Lung (tissue), 17 donors: ENCODE measurements at places on chromosomes 5 and 9.

DNA sequence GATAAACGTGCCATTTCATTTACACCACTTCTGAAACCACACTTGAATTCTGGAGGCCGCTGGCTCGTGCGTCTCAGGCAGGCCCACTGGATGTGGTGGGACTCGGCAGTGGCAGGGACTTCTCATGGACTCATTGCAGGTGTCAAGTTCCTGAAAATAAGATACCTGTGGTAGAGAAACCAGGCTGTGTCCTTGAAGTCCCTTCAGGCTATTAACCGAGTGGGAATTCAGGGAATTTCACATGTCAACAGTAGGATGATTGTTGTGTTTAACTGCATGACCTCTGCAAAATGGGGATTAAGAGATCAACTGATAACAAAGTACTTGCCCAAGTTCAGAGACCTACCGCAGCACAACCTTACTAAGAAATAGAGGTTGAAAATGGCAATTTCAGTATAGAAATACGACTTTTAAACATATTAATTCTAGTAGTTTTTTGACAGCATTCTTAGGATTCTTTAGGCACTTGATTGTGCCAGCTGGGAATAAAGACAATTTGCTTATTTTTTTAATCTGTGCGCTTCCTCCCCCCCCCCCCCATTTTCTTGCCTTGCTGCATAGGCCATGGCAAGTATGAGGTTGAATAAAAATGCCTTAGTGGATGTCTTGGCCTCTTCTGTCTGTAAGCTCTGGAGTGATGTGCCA lies 26.8 kb downstream of the TRIP13 start:
- H3K27ac ChIP-seq, result no peak overlapping the region
- peaks cover 7% of the 10 kb centered on the region for H3K36me3 ChIP-seq
- DNase-seq, result no peak
- H3K4me3 ChIP-seq, result no peak overlapping the region
- no peaks in the 10 kb centered on the region for H3K4me1 ChIP-seq

GRCh38 chr9:6788162-6789016 lies 30.6 kb downstream of the KDM4C start:
- no peak overlapping the region for H3K4me3 ChIP-seq
- DNase-seq, result no peak
- H3K36me3 ChIP-seq, result no peaks in the 10 kb centered on the region
- no peaks in the 10 kb centered on the region for H3K27me3 ChIP-seq
- H3K27ac ChIP-seq, result peak overlapping the region; percentile 53
- H3K4me1 ChIP-seq, result no peaks in the 10 kb centered on the region

- no peaks in the 10 kb centered on the region for H3K4me1 ChIP-seq
- H3K27me3 ChIP-seq, result no peaks in the 10 kb centered on the region
- no peaks in the 10 kb centered on the region for H3K36me3 ChIP-seq
These were observed 343.6 kb downstream of the SPATA31D1 start for GRCh38 chr9:82332018-82332773.

- H3K4me1 ChIP-seq, result peaks cover 3% of the 10 kb centered on the region
- no peak overlapping the region for H3K27ac ChIP-seq
- no peaks in the 10 kb centered on the region for H3K27me3 ChIP-seq
- H3K36me3 ChIP-seq, result no peaks in the 10 kb centered on the region
- no peak for DNase-seq
These were observed 10.6 kb upstream of the MEGF9 start for GRCh38 chr9:120724757-120725400.

DNA sequence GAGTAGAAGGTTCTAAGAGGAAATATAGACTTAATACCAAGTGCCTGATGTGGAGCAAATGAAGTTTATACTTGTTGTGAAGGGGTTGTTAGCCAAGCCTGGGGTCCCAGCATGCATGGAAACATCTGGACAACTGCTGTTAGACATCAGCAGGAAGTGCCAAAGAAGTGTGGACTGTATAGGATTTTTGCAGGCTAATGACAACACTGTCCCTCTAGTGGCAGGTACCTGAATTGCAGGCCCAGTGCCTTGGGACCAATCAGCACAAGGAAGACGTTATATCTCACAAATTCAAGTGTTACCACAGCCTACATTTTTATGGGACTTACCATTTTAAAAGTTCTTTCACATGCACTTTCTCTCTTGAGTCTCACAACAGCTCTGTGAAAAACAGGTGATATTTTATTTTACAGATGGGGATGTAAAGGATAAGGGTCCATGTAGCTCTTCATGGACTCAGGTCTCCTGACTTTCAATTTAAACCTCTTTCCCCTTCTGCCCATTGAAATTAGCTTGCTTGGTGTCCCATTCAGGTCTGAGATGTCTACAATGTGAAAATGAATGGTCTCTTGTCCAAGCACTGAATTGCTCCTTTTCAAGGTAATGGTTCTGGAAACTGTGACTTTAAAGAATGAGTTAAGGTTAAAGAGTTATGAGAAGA lies 89.0 kb upstream of the MAP1B start:
- H3K4me1 ChIP-seq, result no peaks in the 10 kb centered on the region
- H3K36me3 ChIP-seq, result no peaks in the 10 kb centered on the region
- H3K27me3 ChIP-seq, result no peaks in the 10 kb centered on the region
- no peak for DNase-seq

- DNase-seq, result no peak
- H3K27me3 ChIP-seq, result peaks cover 10% of the 10 kb centered on the region
- H3K27ac ChIP-seq, result no peak overlapping the region
- H3K36me3 ChIP-seq, result no peaks in the 10 kb centered on the region
These were observed 13.3 kb upstream of the UBE2QL1 start for GRCh38 chr5:6435356-6435755.

GRCh38 chr5:124735169-124735858 lies 11.1 kb downstream of the ZNF608 start:
- H3K4me3 ChIP-seq, result no peak overlapping the region
- H3K4me1 ChIP-seq, result peaks cover 57% of the 10 kb centered on the region
- H3K27me3 ChIP-seq, result no peaks in the 10 kb centered on the region
- peak; percentile 77 for DNase-seq
- H3K36me3 ChIP-seq, result no peaks in the 10 kb centered on the region

- H3K4me3 ChIP-seq, result no peak overlapping the region
- no peaks in the 10 kb centered on the region for H3K4me1 ChIP-seq
These were observed 199.0 kb downstream of the ARHGAP26 start for GRCh38 chr5:142969186-142969585.

- peaks cover 5% of the 10 kb centered on the region for H3K4me1 ChIP-seq
- no peak overlapping the region for H3K27ac ChIP-seq
- no peaks in the 10 kb centered on the region for H3K27me3 ChIP-seq
These were observed 232.9 kb downstream of the GOLPH3 start for GRCh38 chr5:31941151-31941755.

DNA sequence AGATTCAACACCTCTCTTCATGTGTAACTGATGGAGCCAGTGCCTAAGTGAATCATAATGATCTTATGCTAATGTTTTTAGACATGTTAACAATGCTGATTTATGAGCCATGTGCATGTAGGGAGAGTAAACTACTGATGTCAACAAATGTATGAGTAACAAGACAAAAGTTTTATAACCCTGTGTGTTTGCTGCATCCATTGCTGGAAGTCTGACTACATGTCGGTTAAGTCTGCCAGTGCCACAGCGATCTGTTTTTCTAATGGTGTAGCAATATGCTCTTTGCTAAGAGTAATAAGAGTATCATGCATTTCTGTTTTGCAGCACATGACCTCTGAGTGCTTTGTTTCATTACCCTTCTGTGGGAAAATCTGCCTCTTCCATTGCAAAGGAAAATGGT lies 26.4 kb upstream of the TMOD1 start:
- H3K4me3 ChIP-seq, result no peak overlapping the region
- no peaks in the 10 kb centered on the region for H3K27me3 ChIP-seq
- peaks cover 6% of the 10 kb centered on the region for H3K36me3 ChIP-seq
- H3K27ac ChIP-seq, result no peak overlapping the region
- no peaks in the 10 kb centered on the region for H3K4me1 ChIP-seq
- DNase-seq, result no peak

- H3K27me3 ChIP-seq, result no peaks in the 10 kb centered on the region
- DNase-seq, result no peak
- no peaks in the 10 kb centered on the region for H3K4me1 ChIP-seq
- no peak overlapping the region for H3K4me3 ChIP-seq
- no peaks in the 10 kb centered on the region for H3K36me3 ChIP-seq
These were observed 129.7 kb upstream of the CHD1 start for GRCh38 chr5:99058466-99058865.

DNA sequence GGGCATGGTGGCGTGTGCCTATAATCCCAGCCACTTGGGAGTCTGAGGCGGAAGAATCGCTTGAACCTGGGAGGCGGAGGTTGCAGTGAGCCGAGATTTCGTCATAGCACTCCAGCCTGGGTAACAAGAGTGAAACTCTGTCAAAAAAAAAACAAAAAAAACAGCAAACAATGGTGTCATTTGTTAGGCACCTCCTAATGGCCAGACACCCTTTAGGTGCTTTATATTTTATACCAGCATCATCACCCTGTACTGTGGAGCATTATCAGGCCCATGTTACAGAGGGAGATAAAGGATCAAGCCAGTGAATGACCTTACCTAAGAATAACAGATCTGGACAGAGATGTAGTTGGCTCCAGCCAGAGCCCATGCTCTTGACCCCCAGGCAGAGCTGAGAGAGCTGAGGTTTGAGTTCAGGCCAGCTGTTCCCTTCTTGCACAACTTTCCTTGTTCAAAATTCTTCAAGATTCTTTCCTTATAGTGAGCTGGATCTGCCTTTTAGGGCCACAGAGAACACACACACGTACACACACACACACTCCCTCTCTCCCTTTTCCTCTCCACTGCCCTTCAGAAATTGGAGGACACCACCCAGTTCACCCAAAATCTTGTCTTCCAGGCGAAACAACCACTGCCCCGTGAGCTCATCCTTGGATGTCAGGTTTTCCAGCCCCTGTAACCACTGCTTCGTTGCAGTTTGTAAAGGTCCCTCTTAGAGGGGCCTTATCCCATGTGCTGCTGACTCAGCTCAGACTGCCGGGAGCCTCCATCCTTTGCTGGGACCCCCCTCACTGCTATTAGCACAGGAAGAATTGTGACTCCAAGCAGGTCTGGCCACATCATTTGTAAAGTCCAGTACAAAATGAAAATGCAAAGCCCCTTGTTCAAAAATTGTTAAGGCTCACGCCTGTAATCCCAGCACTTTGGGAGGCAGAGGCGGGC lies 10.4 kb upstream of the PTGES start:
- peak; percentile 81 for DNase-seq
- H3K36me3 ChIP-seq, result no peaks in the 10 kb centered on the region
- no peaks in the 10 kb centered on the region for H3K4me1 ChIP-seq

DNA sequence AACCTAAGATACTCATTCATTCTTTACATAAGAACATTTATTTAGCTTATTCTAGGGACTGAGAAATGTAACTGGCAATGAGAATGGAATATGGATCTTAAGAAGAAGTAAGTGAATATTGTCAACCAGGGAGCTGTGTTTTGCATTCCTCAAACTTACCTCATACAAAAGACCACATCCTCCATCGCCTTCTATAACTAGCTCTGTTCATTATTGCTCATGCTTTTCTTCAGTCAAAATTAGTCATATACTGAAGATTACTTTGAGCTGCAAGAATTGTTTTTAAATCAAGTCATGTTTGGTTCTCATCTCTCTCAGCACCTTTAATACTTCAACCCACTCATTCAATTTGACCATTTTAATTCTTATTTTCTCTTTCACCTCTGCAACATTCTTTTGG lies 140.3 kb upstream of the RASA1 start:
- no peaks in the 10 kb centered on the region for H3K4me1 ChIP-seq
- H3K36me3 ChIP-seq, result no peaks in the 10 kb centered on the region
- H3K27me3 ChIP-seq, result no peaks in the 10 kb centered on the region
- DNase-seq, result no peak
- no peak overlapping the region for H3K27ac ChIP-seq

DNA sequence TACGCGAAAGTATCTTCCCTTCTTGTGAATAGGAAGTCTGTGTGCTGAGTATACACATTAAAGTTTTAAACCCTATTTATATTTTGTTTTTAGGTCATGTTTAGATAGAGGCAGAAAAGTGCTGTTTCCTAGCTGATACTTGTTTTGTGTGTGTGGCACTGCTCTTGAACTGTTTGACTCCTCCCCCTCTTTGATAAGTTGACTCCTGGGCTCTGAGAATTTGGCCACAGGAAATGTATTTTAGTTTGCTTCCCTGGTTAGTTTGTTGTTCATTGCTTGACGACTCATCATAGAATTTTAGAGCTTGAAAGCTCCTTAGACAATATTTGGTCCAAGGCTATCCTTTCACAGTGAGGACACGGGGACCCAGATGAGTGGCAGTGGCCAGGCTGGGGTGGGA lies 2.0 kb upstream of the CDC14B start:
- no peak overlapping the region for H3K27ac ChIP-seq
- DNase-seq, result peak; percentile 14
- H3K36me3 ChIP-seq, result no peaks in the 10 kb centered on the region
- no peaks in the 10 kb centered on the region for H3K4me1 ChIP-seq
- no peak overlapping the region for H3K4me3 ChIP-seq

DNA sequence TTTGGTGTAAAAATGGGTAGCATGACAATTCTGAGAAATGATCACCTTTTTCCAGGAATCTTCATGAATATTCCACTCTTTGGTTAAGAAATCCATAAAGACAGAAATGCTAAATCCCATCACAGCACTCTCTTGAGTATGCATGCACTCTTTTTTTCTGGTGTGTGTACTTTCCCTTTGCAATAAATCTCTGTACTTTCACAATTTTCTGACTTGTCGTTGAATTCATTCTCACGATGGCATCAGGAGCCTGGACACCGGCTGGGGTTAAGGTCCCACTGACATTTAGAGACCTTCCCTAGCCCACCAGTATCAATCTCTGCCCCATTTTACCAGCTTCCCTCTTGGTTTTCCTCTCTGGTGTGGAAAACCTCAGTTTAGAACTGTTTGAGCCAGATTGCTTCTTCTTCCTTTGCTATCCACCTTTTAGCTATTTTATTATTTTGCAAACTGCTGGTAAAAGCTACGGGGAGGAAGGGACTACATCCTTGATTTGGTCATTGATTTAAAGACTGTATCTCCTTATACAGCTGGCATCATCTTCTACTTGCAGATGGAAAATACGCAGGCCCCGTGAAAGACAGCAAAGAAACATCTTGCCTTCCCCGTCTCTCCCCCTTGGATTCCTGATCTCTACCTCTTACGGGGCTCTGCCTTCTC lies 59.9 kb upstream of the ZFR start:
- H3K4me1 ChIP-seq, result peaks cover 51% of the 10 kb centered on the region
- no peak for DNase-seq
- no peaks in the 10 kb centered on the region for H3K36me3 ChIP-seq
- H3K4me3 ChIP-seq, result no peak overlapping the region

GRCh38 chr9:110069326-110070248 lies 138.4 kb downstream of the C9orf152 start:
- peaks cover 17% of the 10 kb centered on the region for H3K4me1 ChIP-seq
- no peaks in the 10 kb centered on the region for H3K27me3 ChIP-seq
- H3K27ac ChIP-seq, result peak overlapping the region; percentile 35
- no peaks in the 10 kb centered on the region for H3K36me3 ChIP-seq
- no peak for DNase-seq

GRCh38 chr5:149045089-149045460 lies 17.8 kb downstream of the SH3TC2 start:
- no peak overlapping the region for H3K27ac ChIP-seq
- H3K4me3 ChIP-seq, result no peak overlapping the region
- no peaks in the 10 kb centered on the region for H3K27me3 ChIP-seq
- no peaks in the 10 kb centered on the region for H3K4me1 ChIP-seq
- DNase-seq, result no peak

DNA sequence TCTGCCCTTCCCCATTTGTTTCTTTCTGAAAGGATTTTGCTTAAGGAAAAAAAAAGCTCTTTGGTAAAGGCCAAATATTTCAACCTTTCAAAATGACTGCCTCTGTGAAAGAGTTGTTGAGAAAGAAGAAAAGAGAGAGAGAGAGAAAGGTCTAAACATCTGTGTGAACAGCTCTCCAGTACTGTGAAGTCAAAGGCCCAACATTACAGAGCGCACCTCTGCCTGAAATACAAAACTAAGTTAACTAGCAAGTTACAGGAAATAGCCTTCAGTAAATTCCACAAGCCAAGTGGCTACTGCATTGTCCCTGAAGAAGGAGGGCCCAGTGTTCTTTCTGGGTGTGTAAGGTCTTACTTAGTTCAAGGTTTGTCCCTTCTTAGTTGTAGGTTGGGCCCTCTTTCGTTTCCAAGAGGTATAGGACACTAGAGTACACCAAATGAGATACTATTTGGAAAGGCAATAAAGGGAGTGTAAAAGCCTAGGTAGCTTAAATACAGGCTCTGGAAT lies 104.4 kb downstream of the THBS4 start:
- H3K4me1 ChIP-seq, result peaks cover 9% of the 10 kb centered on the region
- no peak for DNase-seq
